ENCODE measurements at places on chromosomes 16 and 17. TPM values are rescaled to one million over a fixed set of nuclear protein-coding genes. Genes with fewer than 3 reads are reported as not detected.

DNA sequence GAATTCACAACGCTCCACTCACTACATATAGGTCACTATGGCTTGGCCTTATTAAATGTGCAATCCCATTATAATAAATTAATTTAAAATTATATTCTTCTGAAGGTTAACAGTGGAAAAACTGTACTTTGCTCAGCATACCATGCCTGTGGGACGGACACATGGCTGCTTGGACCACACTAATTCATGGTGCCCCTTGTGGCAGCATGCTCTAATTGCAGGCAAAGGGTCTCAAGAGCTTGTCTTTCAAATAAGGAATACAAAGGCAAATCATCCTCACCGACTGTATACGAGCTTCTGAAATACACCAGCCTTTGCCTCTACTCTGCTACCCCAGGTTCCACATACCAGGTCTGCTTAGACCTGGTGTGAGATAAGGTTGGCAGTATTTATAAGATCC is 11.7 kb downstream of the SMPD3 start:
- no peak overlapping the region for H3K4me3 ChIP-seq
- DNase-seq, result no peak
- no peaks in the 10 kb centered on the region for H3K36me3 ChIP-seq
- H3K27ac ChIP-seq, result no peak overlapping the region
- no peaks in the 10 kb centered on the region for H3K27me3 ChIP-seq

- no peak overlapping the region for H3K4me3 ChIP-seq
- no peak overlapping the region for H3K27ac ChIP-seq
- peak; percentile 35 for DNase-seq
- H3K4me1 ChIP-seq, result peaks cover 13% of the 10 kb centered on the region
Measured at GRCh38 chr16:52383640-52384292, 163.2 kb downstream of the TOX3 start.

GRCh38 chr16:12903407-12904328 is 2.3 kb downstream of the SHISA9 start:
- H3K36me3 ChIP-seq, result no peaks in the 10 kb centered on the region
- peak overlapping the region; percentile 38 for H3K4me3 ChIP-seq
- peaks cover 58% of the 10 kb centered on the region for H3K27me3 ChIP-seq
- peak; percentile 18 for DNase-seq
- H3K27ac ChIP-seq, result no peak overlapping the region

- no peaks in the 10 kb centered on the region for H3K4me1 ChIP-seq
- no peak overlapping the region for H3K4me3 ChIP-seq
- DNase-seq, result no peak
- H3K27me3 ChIP-seq, result peaks cover 18% of the 10 kb centered on the region
- no peak overlapping the region for H3K27ac ChIP-seq
- H3K36me3 ChIP-seq, result no peaks in the 10 kb centered on the region
Measured at GRCh38 chr17:76924345-76925342, 56.4 kb downstream of the MGAT5B start.

- H3K4me3 ChIP-seq, result no peak overlapping the region
- DNase-seq, result no peak
- no peak overlapping the region for H3K27ac ChIP-seq
- no peaks in the 10 kb centered on the region for H3K27me3 ChIP-seq
- H3K4me1 ChIP-seq, result no peaks in the 10 kb centered on the region
- H3K36me3 ChIP-seq, result no peaks in the 10 kb centered on the region
Measured at GRCh38 chr17:62876063-62876462, 67.9 kb upstream of the MARCHF10 start.

DNA sequence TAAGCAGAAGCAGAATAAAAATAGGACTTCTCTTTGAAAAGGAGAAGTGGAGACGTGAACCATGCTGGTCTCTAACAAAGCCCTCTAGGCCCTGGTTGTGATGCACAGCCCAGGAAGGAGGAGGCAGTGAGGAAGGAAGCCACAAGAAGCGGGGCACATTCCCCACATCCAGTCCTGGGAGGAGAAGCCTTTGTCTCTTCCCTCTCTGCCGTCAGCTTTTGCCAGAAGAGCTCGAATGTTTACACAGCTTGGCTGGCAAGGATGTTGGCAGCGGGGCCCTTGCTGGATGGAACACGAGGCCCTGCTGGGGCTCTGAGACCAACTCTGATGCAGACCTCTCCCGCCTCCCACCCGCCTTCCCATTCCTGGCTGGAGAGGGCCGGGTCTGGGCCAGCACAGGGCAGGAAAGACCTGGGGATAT is 91.3 kb downstream of the MAF start:
- peak overlapping the region; percentile 0 for H3K27ac ChIP-seq
- DNase-seq, result peak; percentile 49
- H3K4me1 ChIP-seq, result peaks cover 10% of the 10 kb centered on the region
- H3K27me3 ChIP-seq, result no peaks in the 10 kb centered on the region
- no peaks in the 10 kb centered on the region for H3K36me3 ChIP-seq
- no peak overlapping the region for H3K4me3 ChIP-seq

DNA sequence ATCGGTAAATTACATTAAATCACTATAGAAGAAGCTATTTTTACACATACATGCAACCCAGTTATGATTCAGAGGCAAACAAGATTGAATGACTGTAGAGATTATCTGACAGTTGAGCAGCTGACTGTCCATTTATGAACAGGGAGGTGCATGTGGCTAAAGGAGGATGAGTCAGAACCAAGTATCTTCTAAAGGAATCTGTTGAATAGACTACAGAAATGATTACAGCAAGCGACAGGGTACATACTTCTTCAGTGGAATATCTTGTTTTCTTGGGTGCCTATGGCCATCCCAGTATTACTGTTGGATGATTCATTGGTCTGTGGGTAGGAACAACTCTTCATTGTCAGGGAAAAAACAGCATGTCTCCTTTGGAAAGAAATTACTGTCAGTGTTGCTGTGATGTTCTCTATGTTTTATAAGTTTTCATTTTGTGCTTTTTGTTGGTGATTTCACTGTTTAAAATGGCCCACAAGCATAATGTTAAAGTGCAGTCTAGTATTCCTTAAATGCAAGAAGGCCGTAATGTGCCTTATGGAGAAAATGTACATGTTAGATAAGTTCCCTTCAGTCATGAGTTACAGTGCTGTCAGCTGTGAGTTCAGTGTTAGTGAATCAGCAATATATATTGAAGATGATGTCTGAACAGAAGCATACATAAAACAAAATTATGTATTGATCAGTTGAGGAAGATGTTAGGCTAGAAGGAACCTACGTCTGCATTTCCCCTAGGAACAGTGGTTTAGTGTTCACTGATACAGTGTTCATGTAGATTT is 27.0 kb downstream of the CBFB start:
- H3K4me1 ChIP-seq, result no peaks in the 10 kb centered on the region
- H3K27me3 ChIP-seq, result no peaks in the 10 kb centered on the region
- H3K4me3 ChIP-seq, result no peak overlapping the region
- H3K27ac ChIP-seq, result no peak overlapping the region
- DNase-seq, result no peak
- peaks cover 5% of the 10 kb centered on the region for H3K36me3 ChIP-seq

GRCh38 chr17:57262557-57262956 is 6.2 kb downstream of the MSI2 start:
- peaks cover 58% of the 10 kb centered on the region for H3K36me3 ChIP-seq
- no peak for DNase-seq
- H3K27me3 ChIP-seq, result no peaks in the 10 kb centered on the region
- no peak overlapping the region for H3K27ac ChIP-seq

- no peaks in the 10 kb centered on the region for H3K36me3 ChIP-seq
- no peak overlapping the region for H3K4me3 ChIP-seq
- no peaks in the 10 kb centered on the region for H3K27me3 ChIP-seq
- no peak for DNase-seq
Measured at GRCh38 chr17:9241774-9242496, 220.6 kb downstream of the NTN1 start.

DNA sequence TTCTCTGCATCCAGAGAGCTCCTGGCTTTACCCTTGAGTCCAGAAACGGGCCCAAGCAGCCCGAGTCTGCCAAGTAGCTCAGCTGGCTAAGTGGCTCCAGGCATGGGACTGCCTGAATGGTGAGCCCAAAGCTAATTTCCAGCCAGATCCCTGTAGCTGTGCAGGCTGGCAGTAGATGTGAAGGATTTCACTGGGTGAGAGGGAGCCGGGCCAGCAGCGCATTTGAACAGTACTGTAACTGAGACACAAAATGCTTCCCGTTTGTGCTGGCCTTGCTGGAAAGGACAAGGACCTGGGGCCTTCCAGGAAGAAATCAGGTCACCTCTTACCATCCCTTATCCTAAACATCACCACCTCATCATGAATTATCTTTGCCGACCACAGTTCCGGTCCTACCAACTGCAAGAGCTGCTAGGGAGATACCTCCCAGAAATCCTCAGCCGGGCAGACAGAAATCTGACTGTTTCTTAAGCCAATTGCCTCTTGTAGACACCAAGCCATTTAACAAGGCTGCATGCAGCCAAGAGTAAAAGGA is 3.7 kb downstream of the TIMP2 start:
- no peak for DNase-seq
- H3K27ac ChIP-seq, result peak overlapping the region; percentile 87
- peak overlapping the region; percentile 4 for H3K4me3 ChIP-seq
- no peaks in the 10 kb centered on the region for H3K27me3 ChIP-seq

DNA sequence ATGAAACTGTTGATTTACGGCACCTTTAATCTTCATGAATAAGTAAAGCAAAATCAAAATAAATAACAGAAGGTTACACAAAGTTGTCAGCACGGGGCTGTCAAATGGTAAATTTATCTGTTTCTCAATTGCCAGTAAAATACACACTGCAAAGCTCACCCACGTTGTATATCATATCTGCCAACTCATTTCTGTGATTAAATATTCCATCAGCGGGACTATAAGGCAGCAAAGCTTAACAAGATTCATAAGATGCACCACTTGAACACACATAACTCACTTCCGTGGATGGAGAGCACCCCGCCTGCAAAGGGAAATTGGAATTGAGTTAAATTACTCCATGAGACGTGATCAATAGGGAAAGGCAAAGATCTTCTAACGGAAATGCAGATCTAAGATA is 280.0 kb downstream of the RBFOX1 start:
- no peak for DNase-seq
- H3K4me1 ChIP-seq, result no peaks in the 10 kb centered on the region
- no peak overlapping the region for H3K4me3 ChIP-seq
- no peaks in the 10 kb centered on the region for H3K27me3 ChIP-seq
- no peaks in the 10 kb centered on the region for H3K36me3 ChIP-seq
- H3K27ac ChIP-seq, result no peak overlapping the region

DNA sequence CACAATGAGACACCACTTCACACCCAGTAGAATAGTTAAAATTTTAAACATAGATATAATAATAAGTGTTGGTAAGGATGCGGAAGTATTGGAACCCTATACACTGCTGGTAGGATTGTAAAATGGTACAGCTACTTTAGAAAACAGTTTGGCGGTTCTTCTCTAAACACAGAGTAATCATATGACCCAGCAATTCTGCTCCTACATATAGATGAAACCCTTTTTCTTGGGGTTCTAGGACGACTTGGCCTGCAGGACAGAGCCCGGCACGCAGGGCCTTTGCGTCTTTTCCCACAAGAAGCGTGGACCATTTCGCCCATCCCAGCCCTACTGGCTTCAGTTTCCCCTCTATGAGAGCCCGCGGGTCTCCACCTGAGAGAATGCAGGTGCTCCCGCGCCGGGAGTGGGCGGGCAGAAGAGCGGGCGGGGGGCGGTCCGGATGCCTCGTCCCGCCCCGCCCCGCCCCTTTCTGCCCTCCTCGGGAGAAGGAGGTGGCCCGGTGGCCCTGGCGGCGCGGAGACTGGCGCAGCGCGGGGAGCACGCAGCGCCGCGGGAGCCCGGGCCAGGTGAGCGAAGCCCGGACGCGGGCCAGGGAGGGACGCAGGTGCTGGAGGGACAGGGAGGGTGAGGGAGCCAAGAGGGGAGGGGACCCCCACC is at the start of gene SDR42E2:
Gene SDR42E2, plus strand, starts transcription at position 508 of the 657 bp plus-strand sequence. CDS start 3,077 bp downstream, outside the sequence.
- H3K4me3 ChIP-seq, result peak within 1 kb of the TSS; percentile 9
- no peaks in the 10 kb centered on the region for H3K36me3 ChIP-seq
- peaks cover 10% of the 10 kb centered on the region for H3K4me1 ChIP-seq
- H3K27me3 ChIP-seq, result peaks cover 52% of the 10 kb centered on the region
- peak; percentile 67 for DNase-seq
- no peak within 1 kb of the TSS for H3K27ac ChIP-seq

DNA sequence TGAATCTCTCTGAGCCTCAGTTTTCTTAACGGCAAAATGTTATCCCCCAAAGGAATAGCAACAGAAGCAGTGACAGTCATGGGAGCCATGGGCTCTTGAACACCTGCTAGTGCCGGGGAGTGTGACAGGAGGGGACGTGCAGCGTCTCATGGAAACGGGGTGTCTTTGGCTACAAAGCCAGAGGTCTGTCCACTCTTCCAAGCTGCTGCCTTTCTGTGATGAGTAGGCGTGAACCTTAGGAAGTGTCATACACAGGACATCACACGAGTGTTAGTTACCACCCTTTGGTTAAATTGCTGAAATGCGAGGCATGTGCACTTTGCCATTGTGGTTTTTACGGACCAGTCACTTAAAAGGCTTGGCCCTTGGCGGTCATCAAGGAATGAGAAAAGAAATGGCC is 93.4 kb downstream of the IRF8 start:
- no peak for DNase-seq
- H3K4me3 ChIP-seq, result no peak overlapping the region
- no peaks in the 10 kb centered on the region for H3K27me3 ChIP-seq
- H3K36me3 ChIP-seq, result no peaks in the 10 kb centered on the region
- no peaks in the 10 kb centered on the region for H3K4me1 ChIP-seq

DNA sequence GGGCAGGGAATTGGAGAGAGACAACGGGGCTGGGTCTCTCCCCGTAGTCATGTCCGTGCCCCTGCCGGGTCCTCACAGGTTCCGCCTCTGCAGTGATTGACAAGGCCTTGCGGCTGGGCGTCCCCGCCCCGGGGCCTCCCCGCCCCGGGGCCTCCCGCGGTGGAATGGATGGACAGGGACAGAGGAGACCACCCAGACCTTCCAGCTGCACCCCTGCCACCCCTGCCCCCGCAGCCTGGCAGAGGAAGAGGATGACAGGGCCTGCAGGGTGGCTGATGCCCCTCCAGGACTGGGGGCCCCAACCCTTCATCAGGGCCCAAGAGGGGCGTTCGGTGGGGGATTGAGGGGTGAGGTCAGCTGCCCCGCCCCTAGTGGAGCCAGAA is 216.4 kb upstream of the CIBAR2 start:
- peaks cover 31% of the 10 kb centered on the region for H3K4me1 ChIP-seq
- peaks cover 16% of the 10 kb centered on the region for H3K27me3 ChIP-seq
- no peak overlapping the region for H3K27ac ChIP-seq
- no peak overlapping the region for H3K4me3 ChIP-seq

DNA sequence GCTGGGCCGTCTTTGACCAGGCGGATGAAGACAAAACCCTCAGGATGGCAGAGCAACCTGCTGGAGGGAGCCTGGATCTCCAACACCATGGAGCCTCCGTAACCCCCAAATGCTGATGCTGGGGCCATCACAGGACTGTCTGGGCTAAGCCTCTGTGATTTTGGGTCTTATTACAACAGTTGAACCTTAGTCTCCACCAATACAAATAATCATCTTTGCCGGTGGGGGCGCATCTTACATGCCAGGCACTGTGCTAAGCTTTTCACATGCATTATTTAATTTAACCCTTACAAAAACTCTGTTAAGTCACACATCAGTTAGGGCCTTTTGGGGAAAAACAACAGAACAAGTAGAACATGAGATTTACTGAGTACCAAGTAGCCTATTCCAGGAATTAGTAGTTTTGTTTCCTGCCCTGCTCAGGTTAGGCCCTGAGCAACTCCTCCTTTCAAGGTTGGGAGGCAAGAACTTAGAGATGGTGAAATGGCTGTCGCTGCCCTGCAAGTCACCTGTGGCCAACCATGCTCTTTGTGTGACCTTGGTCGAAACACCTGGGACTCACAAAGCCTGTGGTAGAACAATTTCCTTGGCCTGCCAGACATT is 8.9 kb upstream of the ITGAM start:
- H3K36me3 ChIP-seq, result no peaks in the 10 kb centered on the region
- no peak overlapping the region for H3K27ac ChIP-seq
- DNase-seq, result no peak
- H3K4me1 ChIP-seq, result no peaks in the 10 kb centered on the region

Gene PRSS21
- not detected for total RNA-seq

Gene WSCD1
- total RNA-seq, result 0.72 TPM

Gene EXOC3L1
- total RNA-seq, result 1.3 TPM

Gene GAST
- total RNA-seq, result not detected

Gene KRTAP17-1
- total RNA-seq, result not detected

Gene RNF43
- 269 TPM for total RNA-seq

Gene DNASE1
- 128 TPM for total RNA-seq

Gene ZPBP2
- not detected for total RNA-seq

Gene CRYM
- total RNA-seq, result 3.3 TPM

Measured in stomach (tissue), 19 donors.